PC-3 (cell line): ENCODE measurements at places on chromosomes 3 and 15. TPM values are rescaled to one million over a fixed set of nuclear protein-coding genes. Genes with fewer than 3 reads are reported as not detected.

DNA sequence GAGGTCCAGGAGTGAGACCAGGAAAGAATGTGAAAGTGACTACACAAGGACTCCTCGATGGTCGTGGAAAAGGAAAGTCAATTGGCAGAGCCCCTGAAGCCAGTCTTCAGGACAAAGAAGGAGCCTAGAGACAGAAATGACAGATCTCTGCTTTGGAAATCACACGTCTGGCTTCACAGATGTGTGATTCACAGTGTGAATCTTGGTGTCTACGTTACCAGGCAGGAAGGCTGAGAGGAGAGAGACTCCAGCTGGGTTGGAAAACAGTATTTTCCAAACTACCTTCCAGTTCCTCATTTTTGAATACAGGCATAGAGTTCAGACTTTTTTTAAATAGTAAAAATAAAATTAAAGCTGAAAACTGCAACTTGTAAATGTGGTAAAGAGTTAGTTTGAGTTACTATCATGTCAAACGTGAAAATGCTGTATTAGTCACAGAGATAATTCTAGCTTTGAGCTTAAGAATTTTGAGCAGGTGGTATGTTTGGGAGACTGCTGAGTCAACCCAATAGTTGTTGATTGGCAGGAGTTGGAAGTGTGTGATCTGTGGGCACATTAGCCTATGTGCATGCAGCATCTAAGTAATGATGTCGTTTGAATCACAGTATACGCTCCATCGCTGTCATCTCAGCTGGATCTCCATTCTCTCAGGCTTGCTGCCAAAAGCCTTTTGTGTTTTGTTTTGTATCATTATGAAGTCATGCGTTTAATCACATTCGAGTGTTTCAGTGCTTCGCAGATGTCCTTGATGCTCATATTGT, 6.0 kb downstream of the CCR2 start:
- peak; percentile 20 for DNase-seq

DNA sequence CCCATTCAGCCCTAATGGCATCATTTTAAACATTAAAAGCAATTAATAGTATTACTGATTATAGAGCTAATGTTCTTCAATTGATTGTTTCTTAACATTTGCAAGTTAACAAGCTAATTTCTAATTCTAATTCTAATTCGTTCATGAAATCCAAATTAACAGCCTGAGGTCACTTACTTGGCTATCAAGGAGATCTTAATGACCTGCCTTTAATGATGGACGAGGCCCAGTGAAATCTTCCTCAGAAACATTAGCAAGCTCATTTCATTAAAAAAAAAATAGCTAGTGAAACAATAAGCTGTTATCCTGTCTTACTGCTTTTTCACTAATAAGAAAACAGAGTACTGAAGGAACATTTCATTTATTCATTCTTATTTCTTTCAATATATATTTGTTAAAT, 15.4 kb upstream of the RNF7 start:
- DNase-seq, result no peak

DNA sequence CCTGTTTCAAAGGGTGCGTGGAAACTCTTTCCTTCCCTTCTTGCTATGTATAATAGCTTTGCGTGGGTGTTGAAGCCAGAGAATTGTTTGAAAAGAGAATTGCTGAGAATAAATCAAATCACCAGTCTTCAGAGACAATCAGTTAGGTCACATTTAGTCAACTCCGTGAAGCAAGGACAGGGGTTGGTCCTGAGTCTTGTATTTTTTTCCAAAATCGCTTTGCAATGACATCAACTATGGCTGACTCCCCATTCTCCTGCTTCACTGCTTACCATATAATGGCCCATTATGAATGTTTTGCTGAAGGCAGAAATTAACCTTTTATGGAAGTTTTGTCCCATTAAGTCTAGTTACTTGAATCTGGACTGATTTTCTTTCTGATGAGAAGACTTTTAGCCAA, 852.8 kb downstream of the AGBL1 start:
- DNase-seq, result no peak

DNA sequence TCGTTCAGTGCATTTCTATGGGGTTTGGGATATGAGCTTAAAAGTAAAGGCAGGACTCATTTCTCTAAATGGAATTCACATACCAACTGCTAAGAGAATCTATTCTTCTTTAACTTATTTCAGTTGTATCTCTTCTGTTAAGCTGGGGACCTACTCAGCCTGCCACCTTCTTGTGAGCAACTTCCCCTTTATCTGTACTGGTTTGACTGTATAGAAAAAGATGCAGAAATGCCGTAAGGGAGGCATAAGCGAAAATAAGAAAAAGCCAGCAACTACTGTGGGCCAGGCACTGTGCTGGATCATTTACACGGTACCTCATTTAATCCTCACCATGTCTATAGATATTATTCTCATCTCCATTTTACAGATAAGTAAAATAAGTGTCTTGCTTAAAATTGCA, 38.4 kb downstream of the RBMS3 start:
- DNase-seq, result no peak

DNA sequence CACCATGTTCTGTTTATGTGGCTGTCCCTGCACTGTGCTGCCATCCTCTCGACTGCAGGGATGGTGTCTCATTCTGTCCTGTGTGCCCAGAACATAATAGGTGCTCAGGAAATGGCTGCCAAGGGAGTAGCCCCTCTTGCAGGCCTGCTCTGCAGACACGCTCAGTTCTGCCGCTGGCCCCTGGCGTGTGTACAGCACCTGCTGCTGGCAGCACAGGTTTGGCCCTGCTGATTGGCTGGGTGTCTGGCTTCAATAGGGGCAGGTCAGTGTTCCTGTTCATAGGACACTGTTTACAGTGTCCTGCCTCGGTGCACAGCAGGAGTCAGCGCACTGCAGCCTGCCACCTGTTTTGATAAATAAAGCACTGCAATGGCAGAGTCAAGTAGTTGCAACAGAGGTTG, 146.9 kb downstream of the DNAJB8 start:
- no peak for DNase-seq

DNA sequence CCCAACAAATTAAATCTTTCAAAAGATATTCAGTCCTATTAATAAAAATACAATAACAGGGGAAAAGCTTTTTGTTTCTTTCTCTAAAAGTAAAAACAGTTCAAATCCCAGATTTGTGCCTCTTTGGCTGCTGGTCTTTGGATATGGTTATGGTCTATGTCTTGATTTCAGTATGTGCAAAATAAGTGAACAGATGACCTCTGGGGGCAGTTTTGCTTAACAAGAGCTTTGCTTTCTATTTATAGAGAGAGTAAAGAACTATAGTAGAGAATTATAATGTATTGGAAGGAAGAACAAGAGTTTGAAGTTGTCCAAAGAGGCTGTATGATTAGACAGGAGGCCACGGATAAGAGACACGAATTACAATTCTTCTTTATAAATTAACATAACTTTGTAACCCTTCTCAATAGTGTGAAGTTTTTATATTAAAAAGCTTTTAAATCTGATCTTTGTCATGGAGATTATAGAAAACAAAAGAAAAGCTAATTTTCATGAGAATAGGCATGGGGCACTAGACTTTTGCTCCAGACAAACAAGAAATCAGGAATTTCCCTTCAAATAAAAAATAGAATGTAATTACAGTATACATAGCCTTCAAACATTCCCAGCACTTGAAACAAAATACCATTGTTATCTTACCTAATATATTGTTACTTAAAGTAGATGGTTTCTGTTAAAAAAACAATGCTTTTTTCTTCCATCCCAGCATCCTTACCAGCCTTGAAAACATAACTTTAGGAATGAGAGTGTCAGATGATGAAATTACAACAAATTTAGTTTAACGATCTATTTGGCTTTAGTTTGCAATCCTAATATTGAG, 432.7 kb upstream of the ARHGEF26 start:
- DNase-seq, result no peak

GRCh38 chr3:168090306-168091085, 5.2 kb downstream of the GOLIM4 start:
- no peak for DNase-seq

GRCh38 chr3:54827056-54827687, 100.7 kb downstream of the LRTM1 start:
- DNase-seq, result no peak

- no peak for DNase-seq
Measured at GRCh38 chr3:100516838-100517237, 24.4 kb downstream of the TMEM45A start.

DNA sequence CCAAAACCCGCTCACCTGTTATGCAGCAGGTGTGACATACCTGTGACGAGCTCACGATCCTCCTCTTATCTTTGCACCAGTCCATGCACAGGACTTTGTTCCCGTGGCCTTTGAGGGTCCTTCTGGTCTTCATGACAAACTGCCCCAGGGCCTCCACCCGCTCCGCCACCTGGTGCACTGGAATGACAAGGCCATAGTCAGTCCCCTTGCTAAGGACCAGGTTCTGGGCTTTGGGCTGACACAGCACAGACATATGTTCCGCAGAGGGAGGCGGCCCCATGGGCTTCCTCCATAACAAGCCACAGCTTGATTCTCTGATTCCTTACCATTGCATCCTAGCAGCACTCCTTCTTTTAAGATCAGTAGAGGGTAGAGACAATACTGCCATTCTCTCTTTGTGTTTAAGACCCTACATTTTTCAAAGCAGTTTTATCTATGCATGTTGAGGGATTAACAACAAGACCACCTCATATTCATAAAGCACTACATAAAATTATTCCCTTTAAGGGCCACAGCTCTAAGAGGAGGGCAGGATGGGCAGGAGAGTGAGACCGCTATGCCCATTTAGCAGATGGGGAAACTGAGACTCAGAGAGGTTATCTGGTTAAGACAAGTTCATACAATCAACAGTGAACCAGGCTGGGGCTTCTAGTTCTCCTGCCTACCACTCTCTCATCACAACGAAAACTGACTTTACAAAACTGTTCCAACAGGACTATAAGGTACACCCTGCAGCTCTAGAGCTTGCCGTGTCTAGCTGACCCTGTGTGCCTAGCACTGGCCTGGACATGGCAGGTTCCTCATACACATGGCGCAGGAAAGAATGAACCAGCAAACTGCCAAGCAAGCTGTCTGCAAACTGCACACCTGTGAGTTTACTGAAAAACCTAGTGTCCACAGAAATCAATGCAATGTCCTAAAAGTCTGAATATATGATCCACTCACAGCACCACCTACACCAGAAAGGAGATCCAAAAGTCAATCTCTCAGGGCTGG, 37.0 kb downstream of the GNB5 start:
- DNase-seq, result no peak

DNA sequence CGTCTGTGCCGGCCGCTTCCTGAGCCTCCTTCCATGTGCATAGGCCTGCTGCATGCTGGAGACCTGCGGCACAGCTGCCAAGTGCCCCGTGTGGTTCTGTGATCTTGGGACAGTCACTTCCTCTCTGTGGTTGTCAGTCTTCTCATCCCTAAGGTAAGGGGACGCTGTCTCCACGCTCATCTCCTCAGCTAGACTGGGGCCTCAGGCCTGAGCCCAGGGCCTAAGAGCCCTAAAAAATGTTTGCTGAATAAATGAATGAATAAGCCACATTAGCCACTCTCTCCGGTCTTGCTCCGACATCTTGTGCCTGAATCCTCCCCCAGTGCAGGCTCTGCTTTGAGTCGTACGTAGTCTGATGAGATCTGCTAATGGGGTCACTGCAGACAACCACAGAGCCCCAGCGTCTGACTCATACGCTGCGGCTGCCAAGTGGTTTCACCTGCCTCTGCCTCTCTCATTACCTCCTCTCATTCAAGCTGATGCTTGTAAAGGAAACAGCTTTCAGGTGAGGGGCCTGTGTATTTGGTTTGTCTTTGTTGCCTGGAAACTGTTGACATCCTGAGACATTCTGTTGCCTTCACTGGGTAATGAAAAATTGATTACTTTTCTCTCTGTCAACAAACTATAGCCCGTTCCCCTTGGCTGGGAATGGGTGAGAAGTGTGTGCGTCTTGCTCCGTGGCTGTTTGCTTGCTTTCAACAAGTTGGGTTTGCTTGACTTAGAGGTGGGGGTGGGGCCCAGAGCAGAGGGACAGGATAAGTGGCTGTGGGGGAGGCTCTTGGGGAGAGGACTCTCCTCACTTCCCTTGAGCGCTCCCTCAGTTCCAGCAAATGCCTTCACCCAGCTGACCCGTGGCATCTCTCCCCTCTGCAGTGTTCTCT, 15.9 kb downstream of the RPLP1 start:
- peak; percentile 93 for DNase-seq

DNA sequence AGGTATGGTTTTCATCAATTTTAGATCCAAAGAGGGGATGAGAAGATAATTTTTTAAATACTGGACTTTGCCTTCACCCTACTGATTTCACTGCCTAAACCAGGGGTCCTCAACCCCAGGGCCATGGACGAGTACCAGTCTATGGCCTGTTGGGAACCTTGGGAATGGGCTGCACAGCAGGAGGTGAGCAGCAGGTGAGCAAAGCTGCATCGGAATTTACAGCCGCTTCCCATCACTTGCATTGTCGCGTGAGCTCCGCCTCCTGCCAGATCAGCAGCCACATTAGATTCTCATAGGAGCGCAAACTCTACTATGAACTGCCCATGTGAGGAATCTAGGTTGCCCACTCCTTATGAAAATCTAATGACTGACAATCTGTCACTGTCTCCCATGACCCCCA, 76.3 kb upstream of the TTBK2 start:
- no peak for DNase-seq

DNA sequence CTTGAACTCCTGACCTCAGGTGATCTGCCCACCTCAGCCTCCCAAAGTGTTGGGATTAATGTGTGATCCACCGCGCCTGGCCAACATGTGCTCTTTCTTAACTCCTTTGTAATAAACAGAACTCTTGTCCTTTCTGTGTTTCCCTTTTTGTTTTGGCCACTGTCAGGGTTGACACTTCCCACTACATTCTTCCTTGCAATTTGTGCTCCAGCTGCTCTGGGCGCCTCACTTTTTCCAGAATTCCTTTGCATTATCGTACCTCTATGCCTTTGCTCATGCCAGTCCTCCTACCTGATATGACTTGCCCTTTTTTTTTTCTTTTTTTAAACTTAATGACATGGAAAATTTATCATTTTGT, 38.8 kb upstream of the SMAD3 start:
- DNase-seq, result no peak

- DNase-seq, result peak; percentile 44
Measured at GRCh38 chr3:11643201-11643603, 513 bp downstream of the VGLL4 start.

DNA sequence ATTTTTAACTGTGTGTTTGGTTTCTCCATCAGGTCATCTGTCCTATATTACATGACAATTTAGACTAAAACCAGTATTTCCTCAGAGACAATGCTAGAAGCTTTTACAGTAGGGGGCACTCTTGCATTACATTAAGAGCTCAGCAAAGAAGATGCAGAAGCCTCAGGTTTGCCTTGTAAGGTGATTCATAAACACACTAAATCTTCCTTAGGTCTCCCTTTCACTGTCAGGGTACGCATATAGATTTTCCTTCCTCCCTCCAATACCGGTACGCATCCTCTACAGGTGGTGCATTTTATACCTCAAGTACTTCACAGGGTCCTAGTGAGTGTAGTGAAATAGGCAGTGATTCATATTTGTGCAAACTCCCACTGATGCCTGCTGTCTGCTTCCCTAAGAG, 46.5 kb downstream of the CD86 start:
- peak; percentile 87 for DNase-seq

DNA sequence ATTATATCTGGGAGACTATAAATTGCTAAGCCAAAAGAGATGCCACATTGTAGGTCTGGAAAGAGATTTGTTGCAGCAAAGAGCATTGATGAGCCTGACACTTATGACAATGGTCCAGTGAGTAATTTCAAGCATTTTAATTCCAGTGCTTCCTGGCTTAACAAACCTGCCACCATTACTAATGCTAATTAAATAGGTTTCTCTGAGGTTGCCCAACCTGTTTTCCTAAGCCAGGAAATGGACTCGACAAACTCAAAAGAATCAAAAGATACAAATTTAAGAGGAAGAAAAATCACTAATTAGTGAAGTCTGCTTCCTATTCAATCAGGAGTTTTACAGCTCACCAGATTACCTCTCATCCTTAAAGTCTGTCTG, 36.7 kb upstream of the CTDSPL start:
- peak; percentile 27 for DNase-seq

GRCh38 chr3:50132421-50133282, 22.5 kb upstream of the SEMA3F start:
- DNase-seq, result no peak

SERINC4 gene
- total RNA-seq, result not detected in 2 replicates

FILIP1L gene
- total RNA-seq, result not detected in 2 replicates
